NCI-H187 (cell line): ENCODE measurements at places on chromosomes 3 and 15.

- DNase-seq: no peak
Observed at GRCh38 chr3:66854601-66855151, 143.4 kb upstream of the KBTBD8 start.

DNA sequence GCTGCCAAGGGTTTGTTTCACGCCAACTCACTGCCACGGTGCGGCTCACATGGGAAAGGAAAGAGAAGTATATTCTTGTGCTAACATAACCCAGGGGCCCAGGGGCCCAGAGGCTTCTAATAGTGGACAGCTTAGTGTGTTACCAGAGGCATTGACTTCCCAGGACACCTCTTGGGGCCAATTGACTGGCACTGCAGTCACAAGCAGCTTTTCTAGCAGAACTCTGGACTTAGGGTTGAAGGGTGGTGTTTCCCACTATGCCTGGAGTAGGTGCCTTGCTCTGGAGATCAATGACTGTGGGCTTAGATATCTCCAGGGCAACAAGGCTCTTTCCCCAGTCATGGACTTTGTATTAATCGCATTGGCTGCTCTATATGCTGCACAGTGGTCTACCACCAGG lies 172.7 kb upstream of the KBTBD8 start:
- no peak for DNase-seq

GRCh38 chr15:90419206-90419605 lies 31.2 kb downstream of the IQGAP1 start:
- DNase-seq: no peak

DNA sequence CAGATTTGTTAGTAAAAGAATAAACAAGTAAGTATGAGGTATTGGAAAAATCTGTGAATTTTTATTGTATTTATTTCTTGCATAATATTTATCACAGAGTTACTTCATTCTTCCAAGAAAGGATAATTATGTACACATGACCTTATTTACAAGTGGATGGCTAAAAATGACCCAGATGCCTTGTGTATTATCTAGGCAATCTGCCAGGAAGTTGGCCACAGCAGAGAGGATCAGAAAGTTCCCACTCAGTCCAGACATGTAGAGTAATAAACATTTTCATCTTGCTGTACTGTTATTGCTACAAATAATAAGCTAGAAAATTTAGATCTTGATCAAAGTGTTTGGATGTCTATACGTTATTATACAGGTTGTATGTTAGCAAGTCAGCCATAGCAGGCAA lies 317.1 kb downstream of the EPHA6 start:
- DNase-seq: no peak

DNA sequence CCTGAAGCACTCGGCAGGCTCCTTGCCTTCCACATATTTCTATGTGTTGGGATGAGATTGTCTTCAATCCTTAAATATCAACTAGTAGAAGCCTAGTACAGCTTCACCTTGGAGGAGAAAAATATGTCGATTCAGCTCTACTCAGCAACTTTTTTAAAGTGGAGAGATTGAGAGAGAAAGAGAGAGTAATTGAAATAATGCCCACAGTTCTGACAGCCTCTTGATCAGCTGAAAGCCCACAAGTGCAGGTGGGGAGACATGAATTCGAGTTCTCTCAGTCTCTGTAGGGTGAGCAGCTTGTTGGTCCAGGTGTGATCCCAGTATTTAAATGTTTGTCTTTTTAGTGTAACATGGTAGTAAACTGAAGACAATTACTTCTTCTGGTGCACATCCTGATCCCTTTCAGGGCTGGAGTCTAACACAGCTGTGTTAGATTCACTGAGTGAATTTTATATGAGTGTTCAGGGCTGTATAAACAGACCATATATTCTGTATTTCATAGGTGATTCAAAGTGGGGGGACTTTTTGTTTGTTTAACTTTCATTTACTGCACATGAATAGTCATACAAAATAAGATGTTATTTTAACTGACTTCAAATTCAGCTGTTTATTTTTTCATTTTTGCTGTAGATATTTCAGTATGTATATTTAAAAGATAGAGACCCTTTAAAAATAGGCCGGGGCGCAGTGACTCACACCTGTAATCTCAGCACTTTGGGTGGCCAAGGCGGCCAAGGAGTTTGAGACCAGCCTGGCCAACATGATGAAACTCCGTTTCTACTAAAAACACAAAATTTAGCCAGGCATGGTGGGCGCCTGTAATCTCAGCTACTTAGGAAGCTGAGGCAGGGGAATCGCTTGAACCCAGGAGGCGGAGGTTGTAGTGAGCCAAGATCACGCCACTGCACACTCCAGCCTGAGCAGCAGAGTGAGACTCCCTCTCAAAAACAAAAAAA lies 64.0 kb downstream of the ST6GAL1 start:
- no peak for DNase-seq

DNA sequence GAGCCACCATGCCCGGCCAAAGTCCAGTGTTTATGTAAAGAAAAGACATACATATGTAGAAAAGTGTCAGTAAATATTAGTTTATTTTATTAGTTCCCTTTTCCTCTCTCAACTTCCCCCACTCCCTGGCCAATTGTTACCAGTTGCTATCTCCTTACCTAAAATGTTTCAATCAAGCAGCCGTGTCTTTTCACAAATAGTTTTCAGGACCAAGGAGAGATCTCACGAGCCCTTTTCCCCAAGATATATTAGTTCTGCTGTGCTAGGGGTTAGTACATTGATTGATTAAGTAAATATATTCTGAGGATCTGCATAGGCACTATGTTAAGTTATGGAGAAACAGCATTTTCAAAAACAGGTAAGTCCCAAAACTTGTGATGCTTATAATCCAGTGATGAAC lies 87.4 kb downstream of the ZIC4 start:
- no peak for DNase-seq

DNA sequence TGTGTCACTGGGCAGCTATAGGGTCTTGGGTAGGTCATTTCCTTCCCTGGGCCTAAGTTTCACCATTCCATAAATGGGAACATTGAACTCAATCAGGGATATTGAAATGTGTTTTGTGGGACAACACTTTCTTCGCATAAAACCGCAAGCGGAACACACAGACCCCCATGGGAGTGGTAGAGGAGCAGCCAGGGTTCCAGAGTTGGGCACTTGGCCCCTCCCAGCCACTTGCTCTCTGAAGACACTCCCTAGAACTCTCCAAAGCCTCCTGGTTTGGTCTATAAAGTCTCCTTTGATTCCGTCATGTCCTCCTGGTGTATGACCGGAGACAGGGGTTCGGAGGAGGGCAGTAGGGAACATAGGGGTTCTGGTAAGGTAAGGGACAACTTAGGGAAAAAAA lies 271.7 kb downstream of the UACA start:
- DNase-seq: no peak

DNA sequence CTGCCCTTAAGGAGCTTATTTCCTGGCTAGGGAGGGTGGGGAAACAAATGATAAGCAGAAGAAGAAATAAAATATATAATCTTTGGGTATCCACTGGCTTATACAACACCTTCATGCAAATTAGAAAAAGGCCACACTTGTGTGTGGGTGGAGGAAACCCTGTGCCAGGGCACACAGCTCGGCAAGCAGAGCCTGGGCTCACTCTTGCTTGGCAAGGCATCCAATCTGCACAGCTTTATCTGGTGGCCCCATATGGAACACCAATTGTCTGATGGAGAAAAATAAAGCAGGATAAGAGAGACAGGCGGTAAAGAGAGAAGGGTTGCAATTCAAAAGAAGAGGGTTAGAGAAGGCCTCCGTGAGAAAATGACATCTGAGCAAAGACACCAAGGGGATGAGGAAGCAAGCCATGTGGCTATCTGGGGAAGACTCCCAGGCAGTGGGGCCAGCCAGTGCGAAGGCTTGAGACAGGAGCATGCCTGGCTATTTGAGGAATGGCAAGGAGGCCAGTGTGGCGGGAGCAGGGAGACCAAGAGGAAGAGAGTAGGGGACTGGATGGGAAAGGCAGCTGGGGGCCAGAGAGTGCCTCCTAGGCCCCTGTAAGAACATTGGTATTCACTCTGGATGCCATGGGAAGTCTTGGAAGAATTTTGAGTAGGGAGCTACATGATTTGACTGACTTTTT lies 22.5 kb upstream of the VPS8 start:
- no peak for DNase-seq

DNA sequence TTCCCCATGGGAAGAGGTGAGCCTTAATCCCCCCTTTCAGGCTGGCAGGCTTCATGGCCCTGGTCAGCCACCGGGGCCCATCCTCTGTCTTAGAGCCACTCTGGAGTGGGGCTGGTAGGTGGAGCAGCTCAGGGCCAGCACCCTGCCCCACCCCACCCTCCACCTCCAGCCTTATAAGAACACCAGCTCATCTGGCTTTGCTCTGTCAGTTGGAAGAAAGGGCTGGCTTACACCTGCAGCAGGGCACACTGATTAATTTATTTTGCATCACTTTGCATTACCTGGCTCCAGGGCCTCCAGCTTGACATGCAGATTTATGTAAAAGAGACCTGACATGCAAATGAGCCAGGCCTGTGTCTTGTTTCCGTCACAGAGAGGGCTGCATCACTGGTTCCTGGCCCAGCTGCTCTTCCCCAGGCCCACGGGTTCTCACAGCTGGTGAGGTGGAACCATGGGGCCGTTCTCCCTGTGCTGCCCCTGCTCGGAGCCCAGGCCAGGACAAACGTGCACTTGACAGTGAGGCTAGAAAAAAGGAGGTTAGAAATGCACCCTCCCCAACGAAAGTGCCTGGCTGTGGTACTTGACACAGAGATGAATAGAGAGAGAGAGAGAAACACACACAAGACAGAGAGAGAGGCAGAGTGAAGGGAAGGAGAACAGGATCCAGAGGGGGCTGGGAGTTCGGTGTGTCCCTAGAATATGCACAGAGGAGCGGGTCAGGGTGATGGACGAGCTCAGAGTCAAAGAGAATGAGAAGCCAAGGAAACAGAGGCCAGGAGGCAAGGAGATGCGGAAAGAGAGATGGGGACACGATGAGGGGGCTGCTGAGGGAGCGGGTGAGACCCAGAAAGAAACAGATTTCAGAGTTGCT lies 44.5 kb upstream of the MAGEF1 start:
- DNase-seq: no peak
